ENCODE measurements at places on chromosomes 1 and 21.
A peak's percentile ranks its signal among the peaks of the same experiment; 100 is the strongest.

- DNase-seq, result peak; percentile 69
Measured at GRCh38 chr1:207838156-207839082, 72.5 kb downstream of the CD34 start.

GRCh38 chr1:64823691-64824476 lies 79.0 kb downstream of the RAVER2 start:
- peak; percentile 83 for DNase-seq

DNA sequence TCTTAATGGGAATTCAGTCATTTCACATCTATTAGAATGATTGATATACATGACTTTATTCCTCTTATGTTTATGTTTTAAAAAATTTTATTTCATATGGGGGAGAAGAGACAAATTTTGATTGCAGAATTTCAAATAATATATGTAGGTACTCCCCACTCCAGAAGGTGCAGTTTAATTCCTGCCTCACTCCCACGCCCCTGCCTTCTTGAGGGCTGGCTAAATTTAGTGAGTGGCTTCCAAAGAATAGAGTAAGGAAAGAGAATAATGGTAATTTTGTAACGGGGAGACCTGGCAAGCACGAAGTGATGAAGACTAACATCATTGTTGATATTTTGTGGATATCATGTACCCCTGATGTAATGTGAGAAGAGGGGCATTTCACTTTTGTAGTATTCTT lies 94.7 kb upstream of the FAM78B start:
- DNase-seq, result no peak

GRCh38 chr1:53545663-53546408 lies 86.6 kb downstream of the DMRTB1 start:
- DNase-seq, result no peak

- no peak for DNase-seq
Measured at GRCh38 chr1:45620588-45621500, 3.0 kb downstream of the CCDC17 start.
